ENCODE measurements at places on chromosomes 7 and 10.
A peak's percentile ranks its signal among the peaks of the same experiment; 100 is the strongest.

DNA sequence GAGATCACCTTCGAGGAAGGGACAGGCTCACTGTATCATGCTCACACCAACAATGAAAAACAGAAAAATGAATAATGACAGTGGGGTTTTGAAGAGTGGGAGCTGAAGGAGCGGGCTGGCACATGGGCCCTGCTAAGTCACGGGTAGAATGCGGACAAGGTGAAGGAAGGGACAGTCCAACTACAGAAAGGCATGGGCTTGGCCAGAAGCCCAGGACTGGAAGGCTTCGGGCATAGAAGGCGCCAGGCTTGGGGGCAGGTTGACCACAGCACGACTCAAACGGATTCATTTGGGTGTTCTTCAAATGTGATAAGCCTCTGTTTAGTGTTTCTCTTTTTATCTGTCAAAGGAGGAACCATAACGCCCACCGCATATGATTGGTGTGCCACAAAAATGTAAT, 509.5 kb downstream of the CCSER2 start:
- DNase-seq: no peak

- peak; percentile 59 for DNase-seq
Observed at GRCh38 chr7:100875356-100875751, 451 bp downstream of the SRRT start.

- no peak for DNase-seq
Observed at GRCh38 chr10:34364253-34365037, 450.7 kb downstream of the PARD3 start.

DNA sequence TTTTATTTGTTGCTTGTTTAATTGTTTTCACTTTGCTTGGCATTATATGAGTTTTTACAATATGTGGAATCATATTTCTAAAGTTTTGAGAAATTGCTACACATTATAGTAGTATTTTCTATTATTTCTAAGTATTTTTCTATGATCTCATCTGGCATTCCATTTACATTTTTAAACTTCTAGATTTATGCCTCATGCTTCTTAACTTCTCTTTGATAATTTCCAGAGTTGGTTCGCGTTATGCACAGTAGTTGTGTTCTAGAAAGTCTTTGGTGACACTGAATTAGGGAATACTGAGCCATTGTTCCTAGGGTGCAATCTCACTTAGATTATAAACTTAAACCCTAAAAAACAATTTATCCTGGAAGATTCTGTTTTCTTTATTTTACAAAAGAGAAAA, 129.2 kb downstream of the GNAI1 start:
- DNase-seq: no peak

Measured in GM23338 (cell line).